ENCODE measurements at places on chromosomes 7 and 10.

DNA sequence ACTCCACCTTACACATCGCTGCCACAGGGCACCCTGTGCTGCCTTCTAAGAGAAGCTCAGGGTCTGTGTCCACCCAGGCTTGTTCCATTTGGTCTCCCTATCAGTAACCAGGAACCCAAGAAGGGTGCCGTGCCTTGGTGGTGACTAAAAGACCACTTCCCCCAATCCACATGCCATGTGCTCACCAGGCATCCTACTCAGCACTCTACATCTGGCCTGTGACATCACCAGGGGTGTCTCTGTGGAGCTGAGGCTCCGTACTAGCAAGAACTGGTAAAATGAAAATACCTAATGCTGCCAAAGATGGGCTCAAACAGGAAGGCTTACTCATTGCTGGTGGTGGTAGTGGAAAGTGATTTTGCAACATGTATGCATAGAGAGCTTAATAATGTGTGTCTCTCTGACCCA lies 19.0 kb upstream of the C10orf71 start:
- DNase-seq, result no peak

- DNase-seq, result no peak
These were observed 122.8 kb upstream of the GDF10 start for GRCh38 chr10:47176903-47177868.

- no peak for DNase-seq
These were observed 152.8 kb downstream of the SDHAF3 start for GRCh38 chr7:97270280-97270679.

DNA sequence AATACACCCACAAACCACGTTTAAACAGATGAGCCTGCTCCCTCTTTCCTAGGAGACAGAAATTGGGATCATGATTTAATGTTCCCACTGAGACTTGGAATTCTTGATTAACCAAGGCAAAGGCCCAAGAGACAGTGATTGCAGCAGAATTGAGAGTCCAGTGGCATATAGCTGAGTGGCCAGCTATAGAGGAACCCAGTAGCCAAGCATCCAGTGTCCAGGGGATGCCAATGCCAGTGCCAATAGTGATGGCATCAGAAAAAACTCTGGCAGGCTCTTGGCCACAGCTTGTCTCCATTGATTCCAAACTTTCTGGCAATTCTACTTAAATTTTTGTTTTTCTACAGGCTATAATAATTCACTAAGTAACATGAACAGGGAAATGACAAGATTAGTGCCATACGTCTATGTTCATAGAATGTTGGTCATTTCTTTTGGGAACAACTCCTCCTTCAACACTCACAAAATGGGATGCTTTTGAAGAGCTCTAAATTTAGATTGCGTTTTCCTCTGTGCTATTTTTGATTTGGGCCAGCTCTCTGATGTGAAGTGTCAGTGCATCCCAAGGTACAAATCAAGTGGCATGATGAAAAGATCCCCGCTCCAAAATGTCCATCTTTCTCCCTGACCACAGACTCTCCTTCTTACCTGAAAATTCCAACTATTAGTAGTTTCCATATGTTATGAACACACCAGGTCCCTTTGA lies 83.1 kb upstream of the A1CF start:
- DNase-seq, result no peak

DNA sequence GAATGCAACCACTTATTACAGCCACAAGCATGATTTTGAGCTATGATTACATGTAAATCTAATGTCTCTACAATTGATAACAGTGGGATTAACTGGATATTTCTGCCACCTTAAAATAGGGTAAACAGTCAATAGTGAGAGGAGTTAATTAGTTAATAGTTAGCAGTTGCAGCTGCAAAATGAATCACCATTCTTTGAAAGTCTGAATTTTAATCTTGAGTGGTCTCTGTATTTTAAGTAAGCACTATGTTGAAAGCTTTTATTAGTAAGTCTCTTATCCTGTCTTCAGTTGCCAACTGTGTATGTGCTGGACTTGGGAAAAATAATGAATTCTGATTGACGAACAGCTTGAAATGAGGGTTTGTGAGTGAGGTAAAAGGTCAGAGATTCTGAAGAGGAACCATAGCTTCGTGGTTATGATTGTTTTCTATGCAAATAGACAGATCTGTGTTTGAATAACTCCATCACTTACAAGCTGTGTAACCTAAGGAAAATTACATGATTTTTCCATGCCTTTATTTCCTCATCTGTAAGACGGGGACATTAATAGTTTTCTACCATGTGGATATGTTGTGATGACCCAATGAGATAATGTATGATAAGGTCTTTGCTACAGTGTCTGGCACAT lies 75.2 kb downstream of the RNLS start:
- no peak for DNase-seq

DNA sequence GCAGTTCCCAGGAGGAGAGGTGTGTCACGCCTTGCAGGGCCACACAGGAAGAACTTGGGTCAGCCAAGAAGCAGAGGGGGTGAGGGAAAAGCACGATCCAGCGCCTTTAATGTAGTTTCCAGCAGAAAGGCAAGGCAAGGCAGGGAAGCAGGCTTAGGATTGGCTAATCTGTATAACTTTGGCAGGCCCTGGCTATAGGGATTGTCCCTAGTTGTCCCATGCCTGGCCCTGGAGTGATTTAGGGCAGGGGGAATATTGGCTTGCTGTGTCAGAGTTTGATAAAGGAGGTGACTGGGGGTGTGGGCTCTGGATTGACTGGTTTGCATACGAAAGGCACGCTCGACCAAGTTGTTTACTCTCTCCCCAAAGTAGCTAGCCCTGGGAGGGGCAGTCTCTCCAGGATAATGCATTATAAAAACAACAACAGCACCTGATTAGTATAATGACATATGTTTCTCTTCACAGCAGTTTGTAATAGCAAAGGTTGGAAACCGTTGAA lies 44.5 kb downstream of the RBM28 start:
- DNase-seq, result no peak

DNA sequence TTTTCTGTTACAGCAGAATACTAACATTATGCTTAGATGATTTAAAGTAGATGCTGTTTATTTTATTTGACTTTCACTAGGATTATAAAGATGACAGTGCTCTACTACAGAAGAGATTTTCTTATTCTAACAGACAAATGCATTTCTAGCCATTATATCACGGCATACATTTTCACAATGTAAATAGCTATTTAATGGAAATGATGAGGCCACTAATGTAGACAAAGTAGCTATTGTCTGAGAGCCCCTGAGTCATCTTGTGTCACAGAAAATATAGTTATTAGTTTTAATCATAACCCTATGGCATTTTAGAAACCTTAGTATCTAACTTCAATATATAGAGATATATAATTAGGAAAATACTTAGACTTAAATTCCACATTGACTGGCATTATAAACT lies 158.0 kb upstream of the AHR start:
- DNase-seq, result no peak

- DNase-seq, result no peak
These were observed 13.8 kb downstream of the TMEM273 start for GRCh38 chr10:49174261-49174925.

DNA sequence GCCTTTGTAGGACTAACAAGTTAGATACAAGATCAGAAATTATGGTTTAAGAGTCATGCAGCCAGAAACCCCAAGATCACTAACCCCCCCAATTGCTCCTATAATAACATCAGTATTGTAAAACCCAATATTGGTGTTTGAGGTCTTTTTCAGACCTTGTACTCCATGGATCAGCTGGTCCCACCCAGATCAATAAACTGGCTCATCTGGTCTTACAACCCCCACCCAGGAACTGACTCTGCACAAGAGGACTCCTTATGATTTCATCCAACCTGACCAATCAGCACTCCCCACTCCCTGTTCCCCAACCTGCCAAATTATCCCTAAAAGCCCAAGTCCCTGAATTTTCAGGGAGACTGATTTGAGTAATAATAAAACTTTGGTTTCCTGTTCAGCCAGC lies 6.4 kb upstream of the GSAP start:
- no peak for DNase-seq

DNA sequence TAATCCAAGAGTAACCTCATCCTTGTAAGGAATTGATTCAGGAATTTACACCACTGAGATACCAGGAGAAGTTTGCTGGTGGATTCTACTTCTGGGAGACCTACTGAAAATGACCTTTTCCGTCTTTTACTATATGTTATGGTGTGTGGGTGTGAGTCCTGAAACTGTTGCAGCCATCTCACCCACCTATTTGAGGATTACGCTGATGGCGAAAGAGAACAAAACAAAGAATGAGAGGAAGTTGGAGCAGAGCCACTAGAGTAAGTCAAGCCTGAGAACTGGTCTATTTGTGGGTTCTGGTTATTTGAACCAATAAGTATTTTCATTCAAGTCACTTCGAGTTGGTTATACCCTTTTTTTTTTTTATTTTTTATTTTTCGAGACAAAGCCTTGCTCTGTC lies 12.7 kb upstream of the ABCC2 start:
- no peak for DNase-seq

- DNase-seq, result no peak
These were observed 1.8 kb downstream of the RP9 start for GRCh38 chr7:33107136-33108066.

GRCh38 chr7:5550831-5551230 lies 127.2 kb upstream of the TNRC18 start:
- no peak for DNase-seq

DNA sequence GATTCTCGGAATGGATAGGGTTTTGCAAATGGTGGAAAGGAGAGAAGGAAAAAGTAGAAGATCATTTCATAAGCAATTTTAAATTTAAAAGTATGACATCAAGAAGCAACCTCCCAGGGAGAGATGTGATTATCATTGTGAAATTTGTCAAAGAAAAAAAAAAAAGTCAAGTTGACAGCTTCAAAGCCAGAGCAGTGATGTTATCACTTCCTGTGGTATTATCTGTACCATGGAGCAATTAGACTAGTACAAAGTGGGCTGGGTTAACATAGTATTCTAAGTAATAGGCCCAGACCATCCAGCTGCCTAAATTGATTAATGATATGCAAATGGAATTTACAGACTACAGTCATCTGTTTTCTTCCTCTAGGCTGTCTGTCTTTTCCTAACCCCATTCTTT lies 84.0 kb upstream of the NPY start:
- DNase-seq, result no peak

- DNase-seq, result no peak
These were observed 11.7 kb downstream of the CPEB3 start for GRCh38 chr10:92278996-92279696.

DNA sequence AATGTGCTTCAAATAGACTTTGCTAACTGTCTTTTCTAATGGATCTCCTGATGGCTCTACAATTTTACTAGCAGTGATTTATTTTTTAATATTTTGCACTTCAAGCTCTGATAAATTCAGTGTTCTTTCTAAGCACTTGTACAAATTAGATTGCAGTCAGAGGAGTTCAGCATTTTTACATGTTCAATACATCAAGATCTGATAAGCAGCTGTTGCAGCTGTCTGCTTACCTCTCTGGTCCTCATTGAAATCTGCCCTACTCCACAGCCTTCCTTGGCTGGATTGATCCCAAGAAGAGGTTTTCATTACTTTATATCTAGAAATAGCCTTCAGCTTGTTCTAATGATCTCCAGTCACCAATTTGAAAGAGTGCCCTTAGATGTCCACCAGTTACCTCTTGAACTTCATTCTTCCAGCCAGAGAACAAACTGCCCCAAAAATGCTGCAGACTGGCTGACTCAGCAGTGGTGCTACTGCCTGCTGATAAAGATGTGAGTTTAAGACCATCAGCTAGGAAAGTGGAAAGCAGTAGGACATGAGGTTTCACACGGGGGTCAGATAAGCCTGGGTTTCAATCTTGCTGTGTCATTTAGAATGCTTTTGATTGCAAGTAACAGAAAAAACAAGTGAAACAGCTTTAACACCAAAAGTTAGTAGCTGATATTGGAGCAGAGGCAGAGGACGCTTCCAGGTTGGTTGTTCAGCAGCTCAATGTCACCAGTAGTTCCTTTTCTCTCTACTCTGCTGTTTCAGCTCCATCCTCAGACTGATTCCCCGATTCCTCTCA lies 350.9 kb upstream of the NPVF start:
- no peak for DNase-seq

GRCh38 chr10:59434463-59435321 lies 72.3 kb upstream of the FAM13C start:
- no peak for DNase-seq

- DNase-seq, result no peak
These were observed 12.0 kb upstream of the SCART1 start for GRCh38 chr10:133441780-133442179.

Measured in cortex of kidney (tissue), 1 donor.